ENCODE measurements at places on chromosomes 2 and 18.

- DNase-seq = no peak
These were observed 51.4 kb upstream of the DNER start for GRCh38 chr2:229765721-229766120.

GRCh38 chr2:127401757-127402695 lies 14.3 kb upstream of the MAP3K2 start:
- DNase-seq = no peak

DNA sequence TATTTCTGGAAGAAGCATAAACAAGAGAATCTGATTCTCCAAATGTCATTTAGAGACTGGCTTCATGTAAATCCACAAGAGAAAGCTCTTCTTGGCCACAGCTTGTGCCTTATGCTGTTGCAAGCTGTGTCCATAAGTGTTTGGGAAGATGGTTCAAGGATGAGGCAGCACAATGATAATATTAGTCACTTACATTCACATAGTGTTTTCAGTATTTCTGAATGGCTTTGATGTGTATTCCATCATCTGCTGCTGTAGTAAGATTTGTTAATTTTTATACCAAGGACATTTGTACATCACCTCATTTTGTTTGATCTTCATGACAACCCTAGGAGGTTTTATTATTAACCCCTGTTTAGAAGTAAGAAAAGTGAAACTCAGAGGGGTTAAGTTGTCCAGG lies 29.9 kb downstream of the CREG2 start:
- no peak for DNase-seq

- no peak for DNase-seq
These were observed 106.2 kb downstream of the CNTNAP5 start for GRCh38 chr2:124131276-124131675.

DNA sequence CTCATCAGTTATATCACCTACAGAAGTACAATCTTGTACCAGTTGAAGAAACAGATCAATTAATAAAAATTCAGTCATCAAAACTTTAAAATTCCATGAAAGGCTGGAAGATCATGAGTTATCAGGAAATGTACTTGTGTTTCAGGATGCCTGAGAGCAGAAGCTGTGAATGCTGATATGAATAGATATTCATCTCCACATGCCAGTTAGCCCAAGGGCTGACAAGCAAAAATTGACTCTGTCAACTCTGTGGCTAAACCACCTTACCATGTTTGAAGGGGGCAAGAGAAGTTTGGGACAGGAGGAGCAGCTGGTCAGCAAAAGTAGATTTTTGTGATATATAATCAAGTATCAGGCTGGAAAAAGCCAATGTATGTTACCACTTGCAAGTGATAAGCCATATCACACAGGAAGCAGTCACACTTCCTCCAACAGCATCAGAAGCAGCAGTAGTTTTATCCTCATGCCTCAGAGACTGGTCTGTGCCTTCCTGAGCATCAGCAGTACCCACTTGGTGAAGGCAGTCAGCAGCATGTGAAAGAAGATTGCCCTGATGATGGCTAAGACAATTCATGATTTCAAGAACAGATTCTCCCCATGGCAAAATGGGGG lies 328.2 kb upstream of the CNTNAP5 start:
- DNase-seq = no peak

DNA sequence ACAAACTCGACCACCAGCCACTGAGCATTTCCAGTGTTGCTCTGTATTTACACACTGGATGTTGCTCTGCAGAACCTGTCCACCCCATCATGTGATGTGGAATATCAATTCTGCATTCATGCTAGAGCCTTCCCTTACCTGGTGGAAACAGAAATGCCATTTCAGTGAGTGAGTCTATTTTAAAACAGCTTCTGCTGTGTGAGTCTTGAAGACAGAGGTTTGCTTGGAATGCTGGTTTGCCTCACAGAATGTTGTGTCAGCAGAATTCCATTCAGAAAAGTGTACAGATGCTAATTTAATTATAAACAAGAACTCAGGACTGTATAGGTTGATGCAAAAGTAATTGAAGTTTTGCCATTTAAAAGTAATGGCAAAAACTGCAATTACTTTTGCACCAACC lies 118.3 kb downstream of the MAP3K20 start:
- no peak for DNase-seq

DNA sequence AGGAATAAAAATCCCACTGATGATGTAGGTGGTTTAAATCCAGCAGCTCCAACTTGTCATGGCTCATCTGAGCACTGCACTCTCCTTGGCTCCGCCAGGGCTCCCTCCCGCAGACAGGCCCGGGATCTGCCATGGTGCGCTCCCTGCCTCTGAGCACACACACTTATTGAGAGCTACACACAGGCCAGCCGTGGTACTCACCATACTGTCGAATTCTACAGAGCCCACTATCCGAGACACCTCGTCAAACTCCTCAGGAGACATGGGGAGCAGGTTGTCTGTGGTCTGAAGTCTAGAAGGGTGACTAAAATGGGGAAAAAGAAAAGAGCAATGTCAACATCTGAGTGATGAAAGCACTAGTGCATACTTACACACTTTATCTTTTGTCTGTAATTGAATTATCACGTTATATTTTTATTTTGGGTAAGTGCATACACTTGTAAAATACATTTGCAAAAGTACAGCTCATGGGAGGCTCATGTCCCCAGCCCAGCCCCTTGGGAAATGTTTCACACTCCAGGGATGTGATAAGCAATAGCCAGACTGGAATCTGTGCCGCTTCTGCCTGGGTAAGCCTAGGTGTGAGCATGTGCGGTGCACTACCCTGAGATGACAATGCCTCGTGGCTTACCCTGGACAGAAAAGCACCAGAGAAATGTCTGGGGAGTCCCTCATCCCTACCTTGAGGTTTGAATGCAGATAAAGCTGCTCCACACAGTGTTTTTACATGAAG lies 39.2 kb downstream of the STAT1 start:
- DNase-seq = no peak

DNA sequence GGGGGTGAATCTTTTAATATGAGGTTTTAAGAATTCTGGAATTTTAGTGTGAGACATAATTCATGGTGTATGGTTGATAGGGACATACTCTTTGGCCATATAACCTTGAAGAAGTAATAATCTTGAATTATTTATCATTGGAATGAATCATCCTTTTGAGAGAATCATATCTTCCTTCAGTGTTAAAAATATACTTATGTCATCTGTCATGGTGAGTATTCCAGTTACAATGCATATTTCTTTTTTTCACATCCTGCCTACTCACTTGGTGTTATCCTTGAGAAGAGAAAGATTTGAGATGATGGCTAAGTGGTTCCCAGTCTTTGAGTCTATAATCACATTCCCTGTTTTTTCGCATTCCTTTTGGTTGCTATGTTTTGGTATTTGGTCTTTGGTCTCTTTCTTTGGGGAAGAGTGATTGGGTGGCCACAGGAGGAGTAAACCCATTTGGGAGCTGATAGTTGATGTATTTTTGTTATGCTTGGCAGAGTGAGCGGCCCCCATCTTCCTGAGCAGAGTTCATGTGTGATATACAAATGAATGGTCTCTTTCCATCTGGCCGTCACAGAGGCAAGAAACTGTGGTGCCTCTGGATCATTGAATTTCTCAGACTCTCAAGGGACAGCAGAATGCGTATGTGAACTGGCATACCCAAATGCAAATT lies 21.6 kb downstream of the ASAP2 start:
- DNase-seq = no peak

DNA sequence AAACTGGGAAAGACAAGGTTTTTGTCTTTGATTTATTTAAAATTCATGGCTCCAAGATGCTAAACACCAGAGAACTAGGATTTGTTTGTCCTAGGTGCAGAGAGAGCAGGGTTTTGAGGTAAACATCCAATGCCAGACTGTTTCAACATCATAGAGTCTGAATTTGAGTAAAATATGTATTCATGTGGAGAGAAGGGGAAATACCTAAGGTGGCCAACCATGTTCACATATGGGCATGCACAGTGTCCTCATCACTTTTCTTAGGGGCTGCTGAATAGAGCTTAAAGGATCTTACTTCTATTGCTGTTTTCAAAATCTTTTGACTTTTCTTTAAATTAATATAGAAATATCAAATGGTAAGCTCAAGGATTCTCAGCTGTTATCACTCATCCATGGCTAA lies 287.0 kb upstream of the CCDC68 start:
- no peak for DNase-seq

- DNase-seq = no peak
These were observed 34.8 kb upstream of the LDLRAD4 start for GRCh38 chr18:13183790-13184189.

DNA sequence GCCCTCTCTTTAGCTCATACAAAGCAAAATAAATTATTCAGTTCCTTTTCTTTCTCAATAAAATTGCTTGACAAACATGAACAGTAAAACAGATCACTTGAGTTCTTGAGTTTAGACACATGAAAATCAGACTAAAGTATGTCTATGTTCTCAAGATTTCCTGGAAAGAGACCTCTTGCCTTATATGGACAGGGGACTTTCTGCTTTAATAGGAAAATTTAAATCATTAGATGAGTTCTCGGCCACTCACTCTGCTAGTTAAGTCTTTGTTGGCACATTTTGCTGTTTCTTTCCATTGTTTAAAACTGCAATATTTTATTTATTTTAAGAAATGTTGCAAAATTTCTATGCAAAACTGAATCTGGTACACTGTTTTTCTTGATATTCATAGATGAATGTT lies 207.8 kb downstream of the RND3 start:
- DNase-seq = no peak

DNA sequence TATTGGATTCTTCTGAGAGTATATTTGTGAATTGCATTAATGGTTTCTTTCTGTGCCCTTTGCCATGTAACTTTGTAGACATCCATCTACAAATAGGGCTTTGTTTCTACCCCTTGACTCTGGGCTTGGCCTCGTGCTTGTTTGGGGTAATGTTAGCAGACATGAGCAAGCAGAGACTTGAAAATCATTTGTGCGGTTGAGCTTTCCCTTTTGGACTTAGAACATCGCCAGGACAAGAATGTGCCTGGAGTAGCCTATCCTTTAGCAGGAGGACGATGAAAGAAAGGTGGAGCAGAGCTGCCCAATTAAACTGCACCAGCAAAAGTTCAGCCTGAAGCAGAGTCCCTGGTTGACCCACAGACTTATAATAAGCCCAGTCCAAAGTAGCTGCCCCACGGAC lies 785.9 kb downstream of the EPHA4 start:
- DNase-seq = no peak

GRCh38 chr18:10140461-10141282 lies 226.9 kb downstream of the VAPA start:
- no peak for DNase-seq

- no peak for DNase-seq
These were observed 28.8 kb upstream of the IMP4 start for GRCh38 chr2:130313812-130314334.

DNA sequence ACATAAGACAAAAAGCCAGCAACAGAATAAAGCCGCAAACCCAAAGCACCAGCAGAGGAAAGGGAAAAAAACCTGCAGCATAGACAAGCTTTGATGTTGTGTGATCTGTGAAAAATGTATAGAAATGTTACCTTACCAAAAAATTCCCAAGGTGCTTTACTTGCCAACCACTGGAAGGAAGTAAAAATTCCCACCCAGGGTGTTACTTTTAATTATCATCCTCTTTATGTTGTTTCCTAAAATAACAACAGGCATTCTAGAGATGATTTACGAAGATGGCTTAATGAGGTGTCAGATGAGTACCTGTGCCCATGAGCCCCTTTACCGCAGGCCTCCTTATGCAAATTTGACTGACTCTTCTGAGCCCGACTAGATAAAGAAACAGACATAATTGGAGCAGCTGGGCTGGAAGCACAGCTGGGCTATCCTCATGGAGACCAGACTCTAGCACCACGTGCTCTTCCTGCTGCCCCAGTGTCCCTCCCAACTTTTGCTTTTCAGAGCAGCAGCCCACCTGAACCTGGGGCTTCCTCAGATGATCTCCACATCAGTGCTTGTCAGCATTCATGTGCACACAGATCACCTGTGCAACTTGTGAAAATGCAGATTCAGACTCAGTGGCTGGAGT lies 41.5 kb downstream of the SRSF7 start:
- DNase-seq = no peak

GRCh38 chr2:127676906-127677305 lies 1.6 kb upstream of the LIMS2 start:
- no peak for DNase-seq

GRCh38 chr2:129113776-129114175 lies 795.1 kb upstream of the HS6ST1 start:
- DNase-seq = no peak

GRCh38 chr2:113148606-113149552 lies 21.5 kb downstream of the IL1RN start:
- no peak for DNase-seq

DNA sequence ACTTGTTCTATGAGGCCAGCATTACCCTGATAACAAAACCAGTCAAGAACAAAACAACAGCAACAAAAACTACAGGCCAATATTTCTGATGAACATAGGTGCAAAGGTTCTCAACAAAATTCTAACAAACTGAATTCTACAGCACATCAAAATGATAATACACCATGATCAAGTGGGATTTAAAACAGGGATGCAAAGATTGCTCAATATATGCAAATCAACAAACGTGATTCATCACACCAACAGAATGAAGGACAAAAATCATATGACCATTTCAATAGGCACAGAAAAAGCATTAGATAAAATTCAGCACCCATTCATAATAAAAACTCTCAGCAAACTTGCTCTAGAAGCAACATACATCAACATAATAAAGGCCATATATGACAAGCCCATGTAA lies 173.6 kb downstream of the CAMKMT start:
- DNase-seq = no peak

DNA sequence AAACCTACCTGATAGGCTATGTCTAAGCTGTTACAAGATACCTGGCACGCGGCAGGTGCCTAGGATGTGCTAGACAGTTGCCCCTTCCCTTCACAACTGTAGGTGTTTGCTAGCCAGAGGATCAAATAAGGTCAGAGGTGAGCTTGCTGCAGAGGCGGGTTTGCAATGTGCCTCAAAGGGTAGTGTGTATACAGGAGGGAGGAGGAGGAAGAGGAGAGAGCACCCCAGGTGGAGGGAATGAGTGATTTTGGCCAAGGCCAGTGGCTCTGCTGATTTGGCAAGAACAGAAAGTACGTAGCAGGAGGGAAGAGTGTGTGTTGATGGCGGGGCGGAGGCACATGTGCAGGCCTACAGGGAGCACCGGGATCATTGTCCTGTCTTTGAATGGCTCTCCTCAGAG lies 236.5 kb downstream of the HAUS1 start:
- no peak for DNase-seq

DNA sequence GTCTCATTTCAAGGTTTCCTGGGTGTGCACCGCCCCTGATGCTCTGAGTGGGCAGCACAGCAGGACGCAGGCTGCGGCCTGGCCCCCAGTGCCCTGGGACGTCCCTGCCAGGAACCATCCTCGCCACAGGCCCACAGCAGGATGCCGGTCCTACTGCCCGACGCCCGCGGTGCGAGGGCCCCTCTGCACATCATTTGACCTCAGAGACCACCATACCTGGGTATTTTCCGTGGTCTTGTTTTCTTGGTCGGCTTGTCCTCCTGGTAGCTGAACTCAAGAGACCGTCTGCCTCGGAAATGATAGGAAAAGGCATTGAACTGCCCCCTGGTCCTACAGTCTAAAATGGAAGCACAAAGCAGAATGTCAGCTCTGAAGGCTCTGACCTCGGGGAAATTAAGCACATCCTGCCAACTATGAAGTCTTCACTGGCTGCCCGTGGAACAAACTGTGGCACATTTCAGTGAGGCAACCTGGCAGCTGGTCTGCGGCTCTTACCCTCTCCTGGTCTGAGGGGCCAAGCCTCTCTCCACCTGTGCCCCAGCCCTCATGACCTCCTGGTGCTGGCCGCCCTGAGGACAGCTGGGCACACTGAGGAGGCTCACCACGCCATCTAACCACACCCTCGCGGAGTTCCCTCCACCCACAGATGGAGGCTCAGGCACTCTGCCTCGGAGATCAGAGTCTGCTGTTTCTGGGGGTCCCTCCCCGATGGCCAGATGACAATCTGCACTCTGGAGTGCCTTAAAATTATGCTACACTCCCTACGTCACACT lies 105.0 kb downstream of the PXDN start:
- no peak for DNase-seq

GRCh38 chr2:40915651-40916050 lies 463.8 kb upstream of the SLC8A1 start:
- no peak for DNase-seq

Data from brain pericyte (primary cell).